ENCODE measurements at places on chromosomes 5 and 9.

GRCh38 chr9:82572146-82572545 is 490.8 kb downstream of the RASEF start:
- DNase-seq, result no peak

DNA sequence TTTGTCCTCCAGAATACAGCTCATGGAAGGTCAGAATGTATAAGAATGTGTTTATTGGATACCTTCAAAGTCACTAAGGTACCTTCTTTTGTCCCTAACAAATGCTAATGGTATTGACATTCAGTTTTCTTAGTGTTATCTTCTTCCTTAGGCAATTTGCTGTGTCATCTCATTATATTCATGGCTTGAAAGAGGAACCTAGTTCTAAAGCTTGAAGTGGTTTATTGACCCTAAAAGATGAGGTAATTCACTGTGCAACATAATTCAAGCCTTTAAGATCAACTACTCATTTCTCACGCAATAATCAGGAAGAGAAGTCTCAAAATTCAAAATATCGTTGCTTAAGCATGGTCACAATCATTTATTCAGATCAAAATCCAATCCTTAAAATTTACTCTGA is 342.7 kb upstream of the RIOK2 start:
- no peak for DNase-seq

DNA sequence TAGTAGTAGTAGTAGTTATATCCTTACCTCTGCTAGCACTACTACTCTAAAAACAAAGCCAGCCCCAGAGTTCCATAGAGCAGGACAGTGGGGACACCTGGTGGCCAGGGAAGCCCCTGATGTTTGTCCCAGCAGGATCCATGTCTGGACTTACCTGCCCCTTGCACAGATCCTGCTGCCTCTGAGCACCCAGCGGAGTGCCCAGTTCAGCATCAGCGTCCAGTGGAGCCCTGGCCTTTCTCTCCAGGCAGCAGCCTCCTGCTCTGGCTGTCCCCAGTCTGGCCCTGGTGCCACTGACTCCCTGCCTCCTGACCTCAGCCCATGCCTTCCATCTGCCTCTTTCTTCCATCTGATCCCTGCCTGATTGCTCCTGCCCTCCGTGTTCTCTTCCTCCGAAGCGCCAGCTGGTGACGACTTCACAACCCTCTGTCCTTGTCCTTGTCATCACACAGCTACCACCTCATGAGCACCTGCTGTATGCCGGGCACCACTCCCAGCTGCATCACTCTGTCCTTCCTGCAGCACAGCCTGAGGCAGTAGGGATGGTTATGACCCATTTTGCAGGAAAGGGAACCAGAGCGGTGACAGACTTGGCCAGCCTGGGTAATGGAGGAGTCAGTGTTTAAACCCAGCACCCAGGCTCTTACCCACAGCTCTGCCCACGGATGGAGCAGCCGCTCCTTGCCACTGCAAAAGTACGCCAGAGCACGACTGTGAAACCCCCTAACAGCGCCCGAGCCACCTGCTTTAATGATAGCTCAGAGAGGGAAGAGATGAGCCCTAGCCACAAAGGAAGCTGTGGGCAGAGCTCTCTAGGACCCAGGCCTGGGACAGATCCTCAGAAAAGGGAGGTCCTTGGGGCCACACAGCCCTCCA is 11.5 kb downstream of the SARDH start:
- DNase-seq, result peak; percentile 18

GRCh38 chr9:76810377-76810957 is 46.2 kb downstream of the PCA3 start:
- DNase-seq, result peak; percentile 69

DNA sequence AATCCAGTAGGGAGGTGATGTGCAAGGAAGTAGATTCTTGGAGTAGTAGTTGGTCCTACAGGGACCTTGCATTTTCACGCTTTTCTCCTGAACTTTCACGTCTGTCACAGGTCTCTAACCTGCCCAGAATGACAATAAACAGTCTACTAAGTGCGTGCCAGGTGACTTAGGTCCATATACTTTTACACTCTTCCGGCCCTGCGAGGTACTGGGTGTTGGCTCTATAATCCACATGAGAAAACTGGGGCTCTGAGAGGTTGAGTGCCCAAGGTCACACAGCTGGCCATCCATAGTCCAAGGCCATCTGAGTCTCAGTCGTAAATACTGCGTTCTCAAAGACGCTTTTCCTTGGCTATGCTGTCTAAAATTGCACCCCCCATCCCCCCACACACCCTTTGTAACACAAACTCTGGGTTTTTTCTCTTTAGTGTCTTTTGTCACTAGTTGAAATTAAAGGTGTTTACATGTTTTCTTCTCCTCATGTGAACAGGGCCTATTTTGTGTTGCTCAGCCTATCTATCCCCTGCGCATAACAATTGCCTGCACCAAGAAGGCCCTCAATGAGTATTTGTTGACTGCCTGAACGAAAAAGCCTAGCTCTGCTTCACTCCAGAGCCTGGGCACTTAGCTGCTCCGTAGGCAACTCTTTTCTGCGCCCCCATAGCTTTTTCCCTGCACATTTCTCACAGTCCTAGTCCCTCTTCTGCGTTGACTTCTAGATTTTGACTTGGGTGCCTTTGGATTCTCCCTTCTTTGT is 943 bp downstream of the SFXN1 start:
- DNase-seq, result no peak

GRCh38 chr5:33276628-33276950 is 164.2 kb upstream of the TARS1 start:
- DNase-seq, result no peak

- DNase-seq, result no peak
These were observed 1.4 kb upstream of the PKD2L2 start for GRCh38 chr5:137887831-137888230.

DNA sequence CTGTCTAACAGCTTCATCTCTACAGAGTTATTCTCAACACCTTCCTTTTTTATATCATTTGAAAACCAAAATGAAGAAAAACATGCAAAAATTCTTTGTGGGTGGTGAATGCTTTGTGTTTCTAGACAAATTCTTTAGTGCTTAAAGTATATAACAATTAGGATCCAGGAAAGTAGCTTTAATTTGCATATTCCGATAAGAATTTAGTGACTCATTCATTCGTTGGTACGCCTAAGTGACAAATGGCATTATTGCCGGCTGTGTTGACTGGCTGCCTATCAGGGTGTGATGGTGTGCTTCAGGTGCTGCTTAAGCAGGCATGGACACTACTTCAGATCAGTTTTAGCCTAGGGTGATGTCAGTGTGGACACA is 35.2 kb downstream of the LMNB1 start:
- no peak for DNase-seq

- no peak for DNase-seq
These were observed 78.6 kb upstream of the MPDZ start for GRCh38 chr9:13358128-13358527.

- DNase-seq, result no peak
These were observed 100.8 kb downstream of the FBXL17 start for GRCh38 chr5:108280960-108281569.

DNA sequence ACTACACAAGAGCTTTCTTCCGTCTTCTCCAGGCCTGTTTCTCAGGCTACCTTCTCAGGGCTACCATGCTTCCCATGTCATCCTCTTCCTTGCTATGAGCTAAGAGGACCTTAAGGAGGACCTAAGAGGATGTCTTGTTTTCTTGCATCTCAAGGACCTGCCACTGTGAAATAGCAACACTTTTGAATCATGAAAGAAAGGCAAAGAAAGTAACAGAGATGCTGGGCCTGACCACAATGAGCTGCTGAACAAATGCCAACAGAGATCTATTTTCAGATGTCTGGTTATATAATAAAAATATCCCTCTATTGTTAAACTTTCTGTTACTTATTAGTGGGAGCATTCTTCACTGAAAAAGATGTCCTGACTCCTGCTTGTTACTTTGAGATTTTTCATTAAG is 36.7 kb upstream of the ANXA1 start:
- no peak for DNase-seq

DNA sequence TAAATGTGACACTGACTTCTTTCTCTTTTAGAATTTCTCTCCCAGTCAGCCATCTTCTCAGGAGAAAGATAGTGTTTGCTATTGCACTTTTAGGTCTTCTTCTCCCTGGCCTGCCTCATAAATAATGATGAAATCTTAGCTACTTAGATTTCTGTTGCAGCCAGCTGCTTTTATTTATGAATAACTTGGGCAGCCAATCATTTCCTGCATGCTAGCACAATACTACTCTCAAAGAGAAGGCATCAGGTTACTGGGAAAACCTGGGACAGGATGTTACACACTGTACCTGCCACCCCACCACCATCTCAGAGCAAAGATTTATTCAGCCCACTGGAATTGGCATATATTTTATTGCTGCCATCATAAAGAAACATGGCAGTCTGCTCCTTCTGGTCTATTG is 266.6 kb downstream of the PRELID2 start:
- no peak for DNase-seq

DNA sequence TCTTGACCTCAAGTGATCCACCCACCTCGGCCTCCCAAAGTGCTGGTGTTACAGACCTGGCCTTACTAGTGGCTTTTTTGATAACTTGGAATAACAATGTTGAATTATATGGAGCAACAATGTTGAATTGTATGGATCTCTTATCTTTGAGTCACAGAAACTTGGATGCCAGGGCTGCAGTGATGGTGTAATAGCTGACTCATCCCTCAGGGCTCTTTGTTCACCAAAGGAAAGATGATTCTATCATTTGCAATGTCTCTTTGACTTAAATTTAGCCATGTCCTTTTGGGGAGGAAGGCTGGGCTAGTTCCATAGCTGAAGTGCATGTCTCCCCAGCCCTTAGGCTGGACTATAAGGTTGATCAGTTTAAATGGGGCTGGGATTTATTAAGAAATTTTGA is 172.3 kb downstream of the PDZD2 start:
- no peak for DNase-seq

GRCh38 chr5:74616236-74617146 is 24.0 kb downstream of the ENC1 start:
- no peak for DNase-seq

DNA sequence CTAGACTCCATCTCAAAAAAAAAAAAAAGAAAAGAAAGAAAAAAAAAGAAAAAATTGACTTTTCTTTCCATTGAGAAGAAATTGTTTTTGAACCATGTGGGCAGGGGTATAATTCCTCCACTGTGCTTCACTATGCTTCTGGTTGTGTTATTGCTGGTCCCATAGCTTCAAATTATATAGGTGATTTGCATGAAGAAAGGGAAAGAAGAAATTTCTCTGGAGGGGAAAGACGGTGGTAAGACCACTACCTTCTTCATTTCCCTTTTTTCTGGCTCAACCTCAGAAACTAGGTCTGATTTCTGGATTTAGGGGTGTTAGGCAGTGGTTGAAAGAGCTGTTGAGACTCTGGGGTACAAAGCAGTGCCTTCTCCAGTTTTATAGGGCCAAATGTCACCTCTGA is 29.3 kb upstream of the HSPB3 start:
- DNase-seq, result no peak

DNA sequence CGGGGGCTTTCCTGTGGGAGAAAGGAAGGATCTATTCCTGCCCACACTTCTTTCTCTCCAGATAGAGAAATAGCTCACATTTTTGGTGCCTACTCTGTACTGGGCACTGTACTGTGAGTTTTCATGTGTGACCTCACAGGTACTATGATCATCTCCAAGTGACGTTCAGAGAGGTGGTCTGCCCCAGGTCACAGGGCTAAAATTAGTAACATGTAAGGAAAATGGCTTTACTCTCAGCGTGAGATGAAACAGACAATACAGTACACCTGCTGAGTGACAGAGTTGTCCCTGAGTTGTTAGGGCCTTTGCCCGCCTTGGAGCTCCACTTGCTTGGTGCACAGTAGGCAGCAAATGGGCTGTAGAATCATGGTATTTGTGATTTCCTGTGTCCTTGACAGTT is 306.1 kb upstream of the DMRT1 start:
- DNase-seq, result no peak

DNA sequence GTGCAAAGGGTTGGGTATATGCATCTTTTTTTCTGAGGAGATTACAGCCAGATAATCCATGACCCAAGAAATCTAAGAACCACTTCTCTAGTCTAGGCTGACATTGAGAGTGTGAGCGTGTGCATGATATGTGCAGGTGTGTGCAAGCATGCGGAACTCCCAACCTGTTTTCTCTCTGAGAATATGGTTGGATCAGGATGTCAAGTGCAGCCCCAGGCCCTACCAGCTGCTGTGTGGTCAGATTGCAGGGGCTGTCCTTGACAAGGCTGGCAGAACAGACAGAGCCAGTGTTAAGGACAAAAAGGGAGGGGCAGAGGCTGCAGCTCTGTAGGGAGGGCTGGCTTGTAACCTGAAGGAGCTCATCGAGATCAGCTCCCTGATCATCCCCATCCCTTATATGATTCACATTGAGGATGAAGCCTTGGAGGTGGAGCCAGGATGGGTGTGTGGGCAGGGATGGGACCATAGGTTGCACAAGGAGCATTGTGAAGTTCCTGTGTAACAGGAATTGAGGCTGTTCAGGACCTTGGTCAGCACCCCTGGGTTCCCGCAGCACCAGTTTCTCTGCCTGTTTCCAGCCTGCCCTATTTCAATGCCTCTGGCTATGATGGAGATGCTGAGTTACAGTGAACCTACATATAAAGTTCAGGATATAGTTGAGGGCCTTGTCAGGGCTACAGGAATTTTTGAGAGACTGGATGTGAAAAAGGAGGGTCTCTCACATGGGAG is 52.6 kb upstream of the ARAP3 start:
- DNase-seq, result no peak

- DNase-seq, result no peak
These were observed 179.1 kb downstream of the ADAMTS12 start for GRCh38 chr5:33712664-33713063.

- DNase-seq, result no peak
These were observed 195.4 kb downstream of the MPDZ start for GRCh38 chr9:13083963-13084528.

GRCh38 chr5:69103521-69103920 is 9.7 kb downstream of the SLC30A5 start:
- DNase-seq, result no peak

DNA sequence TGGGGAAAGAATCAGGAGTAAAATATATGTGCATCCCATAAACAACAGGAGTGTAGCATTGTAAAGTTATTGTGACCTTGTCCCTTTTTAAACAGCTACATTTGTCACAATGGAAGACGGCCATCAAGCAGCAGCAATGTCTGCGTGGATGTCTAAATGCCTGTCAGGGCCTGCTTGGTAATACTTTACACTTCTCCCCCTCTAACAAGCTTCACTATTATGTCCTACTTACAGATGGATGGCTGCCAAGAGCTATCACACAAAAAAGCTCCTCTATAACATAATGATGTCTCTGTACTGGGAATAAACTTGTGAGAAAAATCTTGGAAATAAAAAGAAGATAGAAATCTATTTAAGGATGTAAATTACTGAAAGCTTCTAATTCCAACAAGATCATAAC is 213.0 kb downstream of the FBXL17 start:
- no peak for DNase-seq

- no peak for DNase-seq
These were observed 34.1 kb upstream of the PSD2 start for GRCh38 chr5:139761501-139761900.
